ENCODE measurements at places on chromosomes 11 and 22. TPM values are rescaled to one million over a fixed set of nuclear protein-coding genes. Genes with fewer than 3 reads are reported as not detected.

The PLEKHB1 gene
- total RNA-seq = not detected

The OR6A2 gene
- total RNA-seq = under 0.01 TPM

The TPCN2 gene
- total RNA-seq = 7.0 TPM

The SLN gene
- total RNA-seq = 1.4 TPM

The WNT7B gene
- 18.5 TPM for total RNA-seq

The DBX1 gene
- total RNA-seq = not detected

The ISX gene
- total RNA-seq = not detected

The SCGB1C1 gene
- not detected for total RNA-seq

The B4GALNT4 gene
- total RNA-seq = 29.4 TPM

The OR6M1 gene
- not detected for total RNA-seq

The ADM2 gene
- 4.3 TPM for total RNA-seq

The FOLR3 gene
- total RNA-seq = 14.2 TPM

The CDC42BPG gene
- 17.1 TPM for total RNA-seq
